ENCODE measurements at places on chromosomes 16 and 17.

DNA sequence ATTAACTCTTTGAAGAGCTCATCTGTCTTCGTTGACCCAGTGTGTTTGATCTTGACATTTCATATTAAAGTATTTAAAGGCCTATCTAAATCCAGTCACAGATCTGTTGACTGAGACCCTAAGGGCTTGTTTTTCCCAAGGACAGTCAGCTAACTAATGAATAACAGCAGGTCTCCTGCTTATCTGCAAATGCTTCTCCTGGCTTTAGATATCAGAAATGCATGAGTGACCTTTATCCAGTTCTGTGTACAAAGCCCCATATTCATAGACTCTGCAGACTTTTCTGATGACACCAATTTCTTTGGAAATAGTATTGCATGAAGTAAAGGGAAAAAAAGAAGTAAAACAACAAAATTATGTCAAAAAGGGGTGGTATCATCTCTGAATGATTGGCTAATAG is 70.3 kb downstream of the YPEL2 start:
- DNase-seq: no peak

- peak; percentile 28 for DNase-seq
These were observed 748 bp upstream of the CMTM3 start for GRCh38 chr16:66603537-66604375.

- DNase-seq: peak; percentile 24
These were observed 4.4 kb upstream of the ARMC7 start for GRCh38 chr17:75105126-75106080.

DNA sequence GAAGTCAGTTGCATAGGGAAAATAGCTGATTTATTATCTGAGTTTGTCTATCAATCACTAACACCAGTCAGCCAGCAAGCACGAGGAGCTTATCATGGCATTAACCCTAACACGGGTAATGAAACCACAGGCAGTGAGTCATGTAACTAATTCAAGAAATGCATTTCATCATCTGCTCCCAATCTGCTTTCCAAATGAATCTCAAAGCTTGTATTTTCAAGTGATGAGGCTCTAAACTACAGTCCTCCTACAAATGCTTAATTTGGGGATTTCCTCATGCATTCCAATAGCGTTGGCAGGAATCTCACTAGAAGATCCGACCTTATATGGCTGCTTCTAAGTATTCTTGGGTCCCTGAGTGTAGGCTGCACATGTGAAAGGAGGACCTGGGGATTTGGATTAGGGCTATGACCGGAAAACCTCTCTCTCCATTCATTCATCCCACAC is 118.4 kb upstream of the HSBP1 start:
- DNase-seq: peak; percentile 64

DNA sequence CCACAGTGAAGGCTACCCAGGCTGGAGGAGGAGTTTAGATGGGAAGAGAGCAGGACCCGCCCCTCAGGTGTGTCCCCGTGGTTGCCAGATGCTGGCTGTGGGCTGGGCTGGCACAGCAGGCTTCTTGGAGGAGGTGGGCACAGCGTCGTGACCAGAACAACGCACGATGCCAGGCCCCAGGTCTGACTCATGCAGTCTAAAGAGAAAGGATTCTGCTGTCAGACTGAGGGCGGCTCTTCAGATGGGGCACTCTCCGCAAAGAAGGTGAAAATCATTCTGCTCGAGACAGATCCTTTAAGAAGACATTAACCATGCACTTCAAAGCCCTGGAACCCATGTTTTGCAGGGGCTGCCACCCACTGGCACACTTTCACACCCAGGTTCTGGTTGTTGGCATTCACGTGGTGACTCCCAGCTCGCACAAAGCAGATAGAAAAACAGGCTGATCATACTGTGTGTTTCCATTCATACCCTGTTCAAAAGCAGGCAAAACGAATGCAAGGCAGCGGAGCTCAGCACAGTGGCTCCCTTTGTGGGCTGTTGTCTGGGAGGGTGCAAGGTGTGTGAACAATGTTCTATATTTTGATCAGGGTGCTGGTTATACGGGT is 19.0 kb downstream of the CACNG4 start:
- DNase-seq: no peak

DNA sequence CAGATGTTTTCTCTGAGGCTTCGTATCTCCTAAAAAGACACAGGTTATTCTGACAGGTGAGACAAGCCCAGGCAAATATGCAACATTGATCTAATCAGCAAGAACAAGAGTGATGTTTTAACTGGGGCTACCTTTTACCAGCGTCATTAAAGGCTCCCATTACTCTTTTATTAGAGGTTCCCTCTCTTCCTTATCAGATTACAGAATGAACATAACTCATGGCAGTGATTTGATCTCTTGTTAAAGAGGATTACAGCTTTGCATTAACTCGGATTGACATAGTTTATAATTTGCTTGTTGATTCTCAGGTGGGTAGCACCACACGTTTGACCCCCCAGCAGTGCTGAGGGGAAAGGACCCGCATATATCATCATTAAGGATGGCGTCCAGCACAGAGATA is 90.5 kb downstream of the AATF start:
- no peak for DNase-seq

DNA sequence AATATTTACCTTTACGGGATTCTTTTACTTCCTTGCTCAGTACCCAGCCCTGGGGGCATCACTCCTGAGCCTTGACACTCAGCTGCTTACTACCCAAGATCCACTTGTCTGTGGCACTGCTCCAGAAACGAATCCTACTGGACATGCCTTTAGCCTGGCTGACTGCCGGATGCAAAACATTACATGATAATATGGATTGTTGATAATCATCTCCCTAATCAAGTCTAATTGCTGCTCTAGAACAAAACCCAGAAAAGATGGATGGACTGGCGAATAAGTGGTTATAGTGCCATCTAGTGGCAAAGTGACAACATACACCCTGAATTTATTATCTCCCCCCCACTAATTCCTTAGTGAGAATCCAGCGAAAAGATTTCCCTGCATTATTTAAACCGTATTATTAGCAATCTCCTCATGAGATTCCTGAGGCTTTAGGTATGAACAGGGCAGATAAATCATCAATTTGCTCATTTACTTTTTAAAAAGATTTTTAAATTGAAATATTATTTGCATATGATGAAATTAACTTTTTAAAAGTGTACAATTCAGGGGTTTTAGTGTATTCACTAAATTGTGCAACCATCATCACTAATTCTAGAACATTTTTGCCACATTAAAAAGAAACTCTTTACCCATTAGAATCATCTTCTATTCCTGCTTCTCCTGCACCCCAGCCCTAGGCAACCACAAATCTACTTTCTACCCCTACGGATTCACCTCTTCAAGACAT is 61.6 kb downstream of the RGS9 start:
- DNase-seq: peak; percentile 58

GRCh38 chr16:26658915-26659314 is 407.8 kb upstream of the C16orf82 start:
- DNase-seq: no peak

DNA sequence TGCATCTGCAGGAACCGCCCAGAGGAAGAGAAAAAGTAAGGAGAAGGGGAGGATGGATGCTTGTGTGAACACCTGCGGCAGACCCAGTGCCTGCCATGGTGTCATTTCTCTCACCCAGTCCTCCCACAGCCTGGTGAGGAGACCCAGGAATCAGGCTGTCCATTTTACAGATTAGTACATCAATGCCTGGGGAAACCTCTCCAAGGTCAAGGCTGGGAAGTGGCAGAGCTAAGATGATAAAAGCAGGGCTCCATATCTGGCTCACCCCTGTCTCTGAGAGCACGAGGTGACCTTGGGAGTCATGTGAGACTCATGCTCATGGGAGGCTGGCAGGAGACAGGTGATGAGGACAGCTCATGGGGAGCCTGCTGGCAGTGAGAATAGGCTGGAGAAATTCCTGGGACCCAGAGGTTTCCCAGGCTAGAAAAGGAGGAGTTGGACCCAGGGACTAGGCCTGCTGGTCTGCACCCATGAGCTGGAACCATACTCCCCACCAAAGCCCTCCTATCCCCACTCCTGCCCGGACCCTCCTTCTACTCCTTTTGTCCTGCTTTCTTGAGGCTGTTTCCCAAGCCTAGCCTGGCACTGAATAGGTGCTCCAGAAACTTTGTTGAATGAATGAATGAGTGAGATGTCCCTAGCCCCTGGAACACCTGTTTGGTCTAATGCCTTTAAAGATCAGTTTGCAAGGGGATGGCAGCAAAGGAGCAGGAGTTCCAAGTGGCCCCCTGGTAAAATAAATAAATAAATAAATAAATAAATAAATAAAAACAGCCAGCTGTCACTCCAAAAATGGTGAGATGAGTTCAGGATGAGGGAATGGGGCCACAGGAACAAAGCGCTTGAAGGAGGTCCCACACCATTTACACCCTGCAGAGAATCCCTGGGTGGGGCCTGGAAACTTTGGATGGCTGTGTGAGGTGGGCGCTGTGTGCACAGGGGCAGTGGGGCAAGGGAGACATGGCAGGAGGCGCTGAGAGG is 1.6 kb downstream of the ZNF629 start:
- DNase-seq: no peak

- no peak for DNase-seq
These were observed 89.4 kb downstream of the CHD9NB start for GRCh38 chr16:52963212-52963854.

DNA sequence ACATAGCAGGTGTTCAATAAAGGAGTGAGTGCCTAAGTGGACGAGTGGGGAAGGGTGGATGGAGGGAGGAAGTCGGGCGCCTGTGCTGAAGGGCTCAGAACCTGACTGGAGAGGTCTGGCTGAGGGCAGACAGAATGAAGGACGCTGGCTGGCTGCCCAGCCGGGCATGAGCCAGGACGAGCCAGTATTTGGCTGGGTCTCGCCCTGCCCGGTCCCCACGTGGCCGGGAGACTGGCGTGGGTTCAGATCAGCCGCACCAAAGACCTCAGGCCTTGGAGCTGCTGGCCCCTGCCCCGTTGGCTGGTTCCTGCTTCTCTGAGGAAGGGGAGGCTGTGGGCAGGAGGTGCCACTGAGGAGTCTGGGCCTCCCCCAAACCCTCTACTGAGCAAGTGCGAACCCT is 79.8 kb downstream of the ENGASE start:
- DNase-seq: no peak

- no peak for DNase-seq
These were observed 127.1 kb upstream of the PLCG2 start for GRCh38 chr16:81651758-81652718.

DNA sequence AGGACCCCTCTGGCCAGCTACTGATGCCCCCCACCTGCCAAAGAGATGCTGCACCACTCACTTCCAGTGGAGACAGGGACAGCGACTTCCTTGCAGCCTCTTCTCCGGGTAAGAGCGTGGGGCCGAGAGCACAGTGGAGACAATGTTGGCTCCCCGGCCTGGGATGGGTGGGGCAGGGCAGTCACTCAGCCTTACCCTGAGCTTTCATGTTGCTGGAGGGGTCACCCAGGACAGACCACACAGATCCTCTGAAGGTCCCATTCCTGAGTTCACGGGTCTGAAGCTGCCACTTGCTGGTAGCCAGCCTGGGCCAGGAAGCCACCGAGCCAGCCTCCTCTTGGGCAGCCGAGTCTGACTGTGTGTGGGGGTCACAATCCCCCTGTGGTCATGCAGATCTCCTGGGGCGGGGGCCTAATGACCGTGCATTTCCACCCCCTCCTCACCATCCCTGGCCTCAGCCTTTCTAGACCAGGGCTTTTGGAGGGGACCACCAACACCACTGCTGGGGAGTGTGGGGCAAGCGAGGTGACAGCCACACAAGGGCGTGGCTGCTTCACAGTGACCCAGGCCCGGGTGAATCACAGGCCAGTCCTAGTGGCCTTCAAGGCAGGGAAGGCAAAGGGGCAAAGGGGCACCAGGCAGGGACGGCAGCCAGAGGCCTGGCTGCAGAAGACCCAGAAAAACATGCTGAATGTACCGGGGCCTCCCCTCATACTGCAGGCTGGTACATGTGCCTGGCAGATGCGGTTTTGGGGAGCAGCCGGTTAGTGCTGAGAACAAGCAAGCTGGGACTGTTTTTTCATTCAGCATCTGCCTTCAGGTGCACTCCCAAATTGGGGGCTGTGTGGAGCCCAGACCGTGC is 10.4 kb downstream of the TAF1C start:
- no peak for DNase-seq

GRCh38 chr17:7932949-7933348 is 943 bp downstream of the CNTROB start:
- peak; percentile 80 for DNase-seq

- DNase-seq: no peak
These were observed 117.5 kb downstream of the ZFHX3 start for GRCh38 chr16:72930396-72930795.

GRCh38 chr17:18005496-18005895 is 32.8 kb downstream of the DRC3 start:
- no peak for DNase-seq

DNA sequence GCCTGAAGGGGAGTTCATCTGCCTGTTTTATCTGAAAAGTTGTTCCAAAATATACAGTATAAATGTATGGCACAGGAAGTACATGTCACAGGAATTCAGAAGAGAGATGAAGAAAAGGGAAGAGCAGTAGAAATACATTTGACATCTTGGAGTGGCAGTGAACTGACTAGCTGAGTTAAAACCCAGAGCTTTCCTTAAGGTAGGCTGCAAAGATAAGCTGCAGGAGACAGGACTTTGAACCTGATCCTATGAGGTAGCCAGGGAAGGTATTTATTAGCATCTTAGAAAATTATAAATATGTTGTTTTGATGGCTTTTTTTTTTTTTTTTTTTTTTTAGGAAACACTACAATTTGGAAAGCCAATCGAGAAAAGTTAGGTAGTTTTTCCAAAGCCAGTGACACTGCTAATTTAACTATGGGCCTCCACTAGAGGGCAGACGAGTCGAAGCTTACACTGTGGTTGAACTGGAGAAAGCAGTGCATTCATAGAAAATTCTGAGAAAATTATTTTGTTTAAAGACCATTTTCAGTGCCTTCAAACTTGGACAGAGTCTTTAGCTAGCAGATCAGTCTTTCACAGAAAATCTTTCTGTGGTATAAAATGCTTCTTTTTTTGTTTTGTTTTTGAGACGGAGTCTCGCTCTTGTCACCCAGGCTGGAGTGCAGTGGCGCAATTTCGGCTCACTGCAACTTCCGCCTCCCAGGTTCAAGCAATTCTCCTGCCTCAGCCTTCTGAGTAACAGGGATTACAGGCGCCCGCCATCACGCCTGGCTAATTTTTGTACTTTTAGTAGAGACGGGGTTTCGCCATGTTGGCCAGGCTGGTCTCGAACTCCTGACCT is 122.3 kb downstream of the SSH2 start:
- DNase-seq: peak; percentile 81

DNA sequence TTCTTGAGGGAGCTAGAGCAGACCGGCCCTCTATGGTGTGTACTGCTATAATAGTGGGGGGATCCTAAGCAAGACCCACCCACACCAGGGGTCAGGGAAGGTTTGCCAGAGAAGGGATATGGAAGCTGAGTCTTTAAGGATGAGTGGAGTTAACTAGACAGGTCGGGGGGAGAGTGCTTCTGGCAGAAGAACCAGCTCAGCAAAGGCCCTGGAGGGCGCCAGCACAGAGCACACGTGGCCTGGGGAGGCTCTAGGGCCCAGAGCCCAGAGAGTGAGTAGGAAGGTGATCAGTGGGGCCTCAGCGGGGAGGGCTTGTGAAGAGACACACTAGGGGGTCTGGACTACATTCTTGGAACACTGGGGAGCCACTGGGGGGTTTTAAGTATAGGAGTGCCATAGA is 21.1 kb downstream of the NGFR start:
- no peak for DNase-seq

DNA sequence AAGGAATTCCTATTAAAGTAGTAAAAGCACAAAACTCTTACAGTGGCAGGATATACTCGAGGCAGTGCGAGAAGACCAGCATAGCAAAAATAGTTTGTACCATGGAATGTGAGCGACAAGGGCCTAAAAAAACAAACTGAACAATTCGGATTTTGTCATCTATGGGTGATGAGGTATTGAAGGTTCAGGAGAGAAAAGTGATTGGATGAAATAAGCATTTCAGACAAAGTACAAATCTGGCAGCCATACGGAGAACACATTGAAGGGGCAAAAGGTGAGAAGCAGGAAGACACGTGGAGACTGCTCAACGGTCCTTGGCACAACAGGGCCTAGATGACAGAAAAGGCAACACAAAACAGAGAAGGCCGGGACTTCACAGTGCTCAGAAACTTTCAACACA is 22.5 kb downstream of the MYH10 start:
- no peak for DNase-seq
